ENCODE measurements at places on chromosomes 1 and 21. TPM values are rescaled to one million over a fixed set of nuclear protein-coding genes. Genes with fewer than 3 reads are reported as not detected.

KLHDC9 gene
- total RNA-seq = 2.9 TPM

MYOM3 gene
- total RNA-seq = 98.7 TPM

DNA sequence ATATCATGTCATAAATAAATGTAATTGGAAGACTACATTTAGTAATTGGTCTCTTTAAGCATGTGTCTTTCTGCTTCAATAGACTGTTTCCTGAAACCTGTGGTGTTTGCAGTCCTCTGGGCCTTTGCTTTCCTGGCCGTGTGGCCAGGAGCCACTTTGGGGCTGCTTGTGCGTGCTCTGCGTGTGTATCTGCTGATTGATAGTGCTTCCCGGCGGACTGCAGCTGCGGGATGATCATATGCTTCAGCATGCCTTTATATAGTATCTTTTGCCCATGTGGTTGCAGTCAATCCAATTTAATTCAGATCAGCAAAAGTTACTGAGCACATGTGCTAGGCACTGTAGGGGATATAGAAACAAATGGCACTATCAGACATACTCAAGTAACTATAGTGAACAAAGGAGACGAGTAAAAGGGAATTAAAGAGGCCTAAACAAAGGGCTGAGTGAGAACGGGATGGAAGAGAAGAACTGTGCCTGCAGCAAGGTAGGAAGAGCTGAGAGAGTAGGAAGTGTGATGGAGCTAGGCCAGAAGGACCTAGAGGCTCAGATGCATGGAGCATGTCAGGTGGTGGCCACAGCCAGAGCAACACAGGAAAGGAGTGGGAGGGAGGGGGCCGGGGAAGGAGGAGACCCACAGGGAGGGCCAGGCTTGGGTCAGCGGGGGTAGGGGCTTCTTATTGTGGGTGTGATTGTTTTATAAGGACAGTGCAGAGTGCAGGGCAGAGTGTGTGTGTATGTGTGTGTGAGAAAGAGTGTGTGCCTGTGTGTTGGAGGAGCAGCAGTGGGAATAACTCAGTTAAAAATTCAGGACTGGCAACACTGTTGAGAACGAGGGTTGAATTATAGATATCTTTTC is 27.2 kb upstream of the TTF2 start:
- DNase-seq = no peak

CD2 gene
- total RNA-seq = 1.6 TPM

GRCh38 chr1:48966583-48966982 is 189.9 kb upstream of the BEND5 start:
- DNase-seq = no peak

Measured in right atrium auricular region (tissue), 2 donors.